Activated naive CD8-positive, alpha-beta T cell treated with anti-CD3 and anti-CD28 coated beads, Interleukin-2, amount 10 ng/mL, durations not matched to agents 7 days and 5 days (primary cell): ENCODE measurements at places on chromosomes 2 and 18.

- peaks cover 9% of the 10 kb centered on the region for H3K27me3 ChIP-seq
- no peaks in the 10 kb centered on the region for H3K4me1 ChIP-seq
- no peak overlapping the region for H3K4me3 ChIP-seq
Observed at GRCh38 chr2:201974171-201975100, 59.2 kb upstream of the FZD7 start.

DNA sequence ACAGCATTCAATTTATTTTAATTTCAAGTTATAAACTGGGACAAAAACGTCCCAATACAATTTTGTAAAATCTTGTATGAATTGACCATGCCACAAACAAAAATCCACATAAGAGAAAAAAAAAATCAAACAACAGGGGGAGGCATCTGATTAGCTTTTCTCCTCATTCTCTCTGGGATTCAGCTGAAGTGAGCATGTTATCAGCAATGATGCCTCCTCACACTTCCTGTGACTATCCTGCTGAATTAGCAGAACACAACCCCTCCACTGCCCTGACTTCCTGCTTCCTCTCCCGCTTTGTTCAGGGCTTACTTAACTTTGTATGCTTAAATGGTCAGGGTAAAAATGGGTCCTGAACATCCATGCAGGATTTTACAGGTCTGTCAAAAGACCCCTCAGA, 132.2 kb upstream of the ITGB6 start:
- H3K36me3 ChIP-seq = peaks cover 17% of the 10 kb centered on the region
- no peaks in the 10 kb centered on the region for H3K27me3 ChIP-seq
- no peak for DNase-seq
- H3K4me3 ChIP-seq = peak overlapping the region; percentile 60

- no peak overlapping the region for H3K4me3 ChIP-seq
- no peak for DNase-seq
- no peak overlapping the region for H3K27ac ChIP-seq
- no peaks in the 10 kb centered on the region for H3K4me1 ChIP-seq
- no peaks in the 10 kb centered on the region for H3K27me3 ChIP-seq
- H3K36me3 ChIP-seq = peaks cover 21% of the 10 kb centered on the region
Observed at GRCh38 chr2:190202604-190203003, 117.0 kb downstream of the HIBCH start.

GRCh38 chr18:50282521-50283335, 1.4 kb upstream of the MBD1 start:
- no peak for DNase-seq
- peak overlapping the region; percentile 17 for H3K4me3 ChIP-seq
- H3K27me3 ChIP-seq = no peaks in the 10 kb centered on the region
- peaks cover 41% of the 10 kb centered on the region for H3K36me3 ChIP-seq

GRCh38 chr2:235740821-235741220, 247.0 kb downstream of the AGAP1 start:
- no peak overlapping the region for H3K27ac ChIP-seq
- H3K4me3 ChIP-seq = no peak overlapping the region
- H3K27me3 ChIP-seq = no peaks in the 10 kb centered on the region
- no peaks in the 10 kb centered on the region for H3K4me1 ChIP-seq
- DNase-seq = no peak

- no peak overlapping the region for H3K4me3 ChIP-seq
- H3K27me3 ChIP-seq = no peaks in the 10 kb centered on the region
- no peaks in the 10 kb centered on the region for H3K4me1 ChIP-seq
- H3K36me3 ChIP-seq = no peaks in the 10 kb centered on the region
- DNase-seq = no peak
- H3K27ac ChIP-seq = no peak overlapping the region
Observed at GRCh38 chr2:56372071-56372656, 188.4 kb downstream of the CCDC85A start.

DNA sequence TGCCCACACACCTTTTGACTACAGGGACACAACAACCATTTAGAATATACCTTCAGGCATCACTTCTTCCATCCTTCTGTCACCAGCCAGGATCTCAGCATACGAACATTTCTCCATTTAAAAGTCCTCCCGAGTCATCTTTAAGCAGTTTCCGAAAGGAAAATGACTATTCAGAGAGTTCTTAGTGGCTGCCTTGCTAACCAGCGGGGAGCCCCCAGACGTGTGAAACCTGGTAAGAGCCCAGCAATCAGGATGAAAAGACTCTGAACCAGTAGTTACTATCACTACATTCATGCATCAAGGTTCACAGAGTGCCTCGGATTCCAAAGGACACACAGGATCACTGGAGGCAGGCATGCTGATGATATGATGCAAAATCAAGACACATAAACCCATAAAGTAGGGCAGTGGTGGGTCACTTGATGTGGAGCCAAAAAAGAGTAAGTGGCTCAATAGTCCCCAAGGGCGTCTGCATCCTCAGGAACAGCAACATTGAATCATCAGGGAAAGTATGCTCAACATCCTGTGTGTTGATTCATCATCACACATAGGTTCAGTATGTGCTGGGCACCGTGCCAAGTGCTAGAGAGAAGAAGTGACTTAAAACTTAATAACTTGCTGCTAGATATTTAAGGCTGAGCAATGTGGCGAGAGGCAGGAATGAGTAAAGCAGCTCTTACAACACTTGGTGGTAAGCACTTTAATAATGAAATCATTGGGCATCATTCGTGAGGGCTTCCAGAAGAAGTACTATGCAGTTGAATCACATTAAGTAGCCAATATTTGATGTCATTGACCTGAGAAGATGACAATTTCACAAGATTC, 4.4 kb downstream of the CCL20 start:
- H3K27me3 ChIP-seq = peaks cover 8% of the 10 kb centered on the region
- no peak for DNase-seq
- H3K4me1 ChIP-seq = peaks cover 2% of the 10 kb centered on the region
- no peak overlapping the region for H3K27ac ChIP-seq

GRCh38 chr18:71899707-71900472, 644.3 kb downstream of the CBLN2 start:
- no peak for DNase-seq
- no peak overlapping the region for H3K4me3 ChIP-seq
- H3K36me3 ChIP-seq = no peaks in the 10 kb centered on the region
- no peaks in the 10 kb centered on the region for H3K27me3 ChIP-seq
- no peak overlapping the region for H3K27ac ChIP-seq

DNA sequence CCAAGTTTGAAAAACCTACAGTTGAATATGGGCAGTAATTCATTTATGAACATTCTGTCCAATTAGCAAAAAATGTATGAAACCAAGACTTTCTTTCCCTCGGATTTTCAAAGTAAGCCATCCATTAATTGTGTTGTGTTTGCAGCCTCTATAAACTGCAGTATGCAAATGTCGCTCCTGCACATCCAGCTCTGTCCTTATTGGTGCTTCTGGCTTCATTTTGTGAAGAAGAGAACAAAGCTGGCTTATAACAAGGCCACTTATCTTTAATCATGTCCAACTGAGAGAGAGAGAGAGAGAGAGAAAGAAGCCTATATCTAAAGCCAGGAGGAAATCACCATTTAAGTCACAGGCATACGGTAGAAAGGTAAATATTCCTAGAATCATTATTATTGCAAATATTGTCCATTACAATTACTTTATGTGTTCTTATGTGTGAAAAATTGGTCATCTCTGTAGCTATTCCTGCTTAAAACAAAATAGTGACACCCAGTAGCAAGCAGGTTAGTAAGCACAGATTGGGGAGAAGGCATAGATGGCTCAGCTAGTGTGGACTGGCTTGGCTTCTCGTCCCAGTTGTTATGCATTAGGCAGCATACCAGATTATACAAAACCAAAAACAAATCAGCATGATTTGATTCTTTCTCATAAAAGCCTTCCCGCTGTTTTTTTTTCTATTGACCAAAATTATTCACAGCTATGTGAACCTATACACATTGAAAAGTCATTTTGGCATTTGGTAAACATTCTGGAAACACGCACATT, 726.4 kb upstream of the SOX11 start:
- no peak overlapping the region for H3K27ac ChIP-seq
- H3K4me3 ChIP-seq = no peak overlapping the region
- H3K36me3 ChIP-seq = no peaks in the 10 kb centered on the region
- no peak for DNase-seq
- no peaks in the 10 kb centered on the region for H3K27me3 ChIP-seq
- H3K4me1 ChIP-seq = no peaks in the 10 kb centered on the region

GRCh38 chr18:48126240-48126639, 195.8 kb upstream of the SMAD2 start:
- H3K36me3 ChIP-seq = no peaks in the 10 kb centered on the region
- no peak overlapping the region for H3K4me3 ChIP-seq
- H3K27ac ChIP-seq = no peak overlapping the region

DNA sequence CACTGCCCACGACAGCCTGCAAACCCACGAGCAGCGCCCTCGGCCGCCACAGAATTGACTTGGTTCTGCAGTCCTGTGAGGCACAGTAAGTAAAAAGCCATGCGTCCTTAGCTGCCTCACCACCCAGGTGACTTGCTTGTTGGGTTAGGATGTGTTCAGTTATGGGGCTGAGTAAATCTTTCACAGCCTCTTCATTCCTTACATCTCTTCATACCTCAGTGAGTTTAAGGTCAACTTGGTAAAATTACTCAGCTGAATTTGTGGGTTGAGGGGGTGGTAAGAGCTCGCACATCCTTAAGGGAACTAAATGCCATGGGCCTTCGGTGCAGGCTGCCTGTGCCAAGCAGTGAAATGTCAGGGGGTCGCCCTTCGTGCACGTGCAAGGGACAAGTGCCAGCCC, 165.2 kb upstream of the ALKAL2 start:
- no peaks in the 10 kb centered on the region for H3K36me3 ChIP-seq
- H3K4me1 ChIP-seq = peaks cover 4% of the 10 kb centered on the region
- DNase-seq = no peak

- DNase-seq = no peak
- H3K27me3 ChIP-seq = no peaks in the 10 kb centered on the region
- H3K4me1 ChIP-seq = peaks cover 47% of the 10 kb centered on the region
- H3K36me3 ChIP-seq = peaks cover 3% of the 10 kb centered on the region
Observed at GRCh38 chr2:37590119-37590571, 81.3 kb downstream of the CDC42EP3 start.

DNA sequence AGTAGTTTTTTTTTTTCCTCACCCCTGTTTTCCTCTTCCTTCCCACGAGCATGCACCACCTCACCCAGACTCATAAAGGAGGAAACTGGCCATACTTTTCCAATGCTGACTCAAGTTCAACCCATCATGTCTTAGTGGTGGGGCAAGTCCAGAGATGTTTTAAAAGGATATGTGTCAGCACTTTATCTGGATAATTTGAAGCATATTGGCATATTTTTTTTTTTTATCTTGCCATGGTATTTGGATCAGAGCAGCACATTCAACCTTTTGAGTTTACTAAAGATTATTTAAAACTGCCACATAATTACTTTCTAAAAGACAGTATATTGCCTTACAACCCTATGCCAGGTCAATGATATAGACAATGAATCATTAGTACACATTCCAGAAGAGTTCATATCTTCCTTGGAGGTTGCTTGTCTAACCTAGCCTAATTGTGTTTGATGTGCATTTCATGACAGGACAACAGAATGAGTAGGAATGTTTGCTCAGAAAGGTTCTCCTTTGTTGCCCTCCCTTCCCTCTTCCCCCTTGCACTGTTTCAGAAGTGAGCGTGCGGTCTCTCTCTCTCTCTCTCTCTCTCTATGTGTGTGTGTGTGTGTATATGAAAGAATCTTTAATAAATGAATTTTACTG, 950.7 kb upstream of the FAM98A start:
- H3K27ac ChIP-seq = no peak overlapping the region
- H3K4me3 ChIP-seq = no peak overlapping the region
- H3K36me3 ChIP-seq = no peaks in the 10 kb centered on the region
- no peaks in the 10 kb centered on the region for H3K4me1 ChIP-seq
- no peak for DNase-seq
- no peaks in the 10 kb centered on the region for H3K27me3 ChIP-seq

GRCh38 chr2:71788186-71788525, 334.8 kb downstream of the DYSF start:
- no peaks in the 10 kb centered on the region for H3K36me3 ChIP-seq
- H3K27me3 ChIP-seq = peaks cover 2% of the 10 kb centered on the region
- no peak overlapping the region for H3K4me3 ChIP-seq
- no peaks in the 10 kb centered on the region for H3K4me1 ChIP-seq
- no peak overlapping the region for H3K27ac ChIP-seq

GRCh38 chr2:226213717-226214116, 585.9 kb downstream of the IRS1 start:
- no peaks in the 10 kb centered on the region for H3K4me1 ChIP-seq
- no peak overlapping the region for H3K27ac ChIP-seq
- DNase-seq = no peak
- H3K4me3 ChIP-seq = no peak overlapping the region

DNA sequence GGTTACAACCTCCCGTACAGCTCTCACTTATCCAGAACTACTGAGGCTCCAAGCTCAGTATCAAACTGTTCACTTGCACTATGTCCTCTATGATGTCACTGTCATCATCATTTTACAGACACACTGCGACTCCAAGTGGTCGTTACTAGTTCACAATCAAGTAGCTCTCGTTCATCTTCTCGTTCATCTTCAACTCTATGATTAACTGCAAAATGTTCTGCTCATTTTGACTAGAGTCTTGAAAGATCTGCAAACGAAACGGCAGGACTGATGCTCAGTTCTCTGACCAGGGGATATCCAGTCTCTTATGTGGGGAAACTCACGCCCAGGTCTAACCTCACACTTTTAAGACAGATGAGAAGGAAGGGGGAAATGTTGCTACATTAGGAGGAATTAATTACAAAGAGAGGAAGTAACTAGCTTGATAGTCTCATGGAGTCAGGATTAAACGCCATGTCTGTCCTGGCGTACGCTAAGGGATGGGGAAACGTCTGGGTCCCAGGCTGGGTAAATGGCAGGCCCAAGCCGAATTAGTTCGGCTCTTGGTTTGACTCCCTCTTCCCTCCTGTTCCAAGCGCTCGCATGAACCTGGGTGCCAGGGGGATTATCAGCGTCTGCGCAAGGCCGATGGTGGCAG, 794 bp upstream of the CHCHD5 start:
- DNase-seq = no peak
- H3K36me3 ChIP-seq = peaks cover 15% of the 10 kb centered on the region
- peak overlapping the region; percentile 97 for H3K4me3 ChIP-seq
- H3K27ac ChIP-seq = peak overlapping the region; percentile 99
- H3K27me3 ChIP-seq = no peaks in the 10 kb centered on the region

GRCh38 chr2:30733876-30734520, 73.2 kb downstream of the CAPN13 start:
- no peaks in the 10 kb centered on the region for H3K27me3 ChIP-seq
- H3K4me1 ChIP-seq = no peaks in the 10 kb centered on the region
- no peak overlapping the region for H3K4me3 ChIP-seq

DNA sequence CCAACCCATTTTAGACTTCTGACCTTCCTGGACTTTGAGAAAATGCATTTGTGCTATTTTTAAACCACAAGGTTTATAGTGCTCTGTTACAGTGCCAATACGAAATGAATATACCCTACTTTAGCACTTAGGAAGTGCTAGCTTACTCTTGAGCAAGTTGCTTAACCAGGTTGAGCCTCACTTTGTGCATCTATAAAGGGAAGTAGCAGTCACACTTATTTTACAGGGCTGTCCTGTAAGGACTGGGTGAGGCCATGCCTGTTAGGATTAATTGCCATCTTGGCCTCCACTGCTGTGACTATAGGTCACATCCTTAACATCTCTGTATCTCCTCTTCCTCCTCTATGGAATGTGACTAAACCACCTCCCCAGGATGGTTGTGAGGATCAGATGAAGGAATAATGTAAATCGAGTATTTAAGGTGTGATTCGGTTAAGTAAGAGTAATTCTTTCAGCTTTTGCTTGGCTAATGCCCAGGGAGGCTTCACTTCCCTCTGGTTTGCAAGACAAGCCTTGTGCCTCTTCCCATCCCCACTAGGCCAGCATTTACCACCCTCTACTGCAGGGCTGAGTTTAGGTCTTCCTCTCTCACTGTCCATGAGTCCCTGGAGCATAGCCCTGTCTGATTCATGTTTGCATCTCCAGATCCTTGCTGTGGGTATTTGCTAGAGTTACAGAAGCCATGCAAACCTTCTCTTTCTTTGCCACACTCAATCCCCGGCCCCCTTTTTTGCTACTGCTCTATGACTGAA, 341.2 kb downstream of the ZNF521 start:
- H3K4me3 ChIP-seq = no peak overlapping the region
- H3K4me1 ChIP-seq = peaks cover 3% of the 10 kb centered on the region
- H3K27me3 ChIP-seq = no peaks in the 10 kb centered on the region
